GM23248 (cell line): ENCODE measurements at places on chromosomes 1 and 21.
A peak's percentile ranks its signal among the peaks of the same experiment; 100 is the strongest.

- DNase-seq: peak; percentile 34
Observed at GRCh38 chr1:116127123-116127847, 16.1 kb downstream of the MAB21L3 start.

GRCh38 chr1:107871259-107871658 lies 93.7 kb downstream of the VAV3 start:
- no peak for DNase-seq

DNA sequence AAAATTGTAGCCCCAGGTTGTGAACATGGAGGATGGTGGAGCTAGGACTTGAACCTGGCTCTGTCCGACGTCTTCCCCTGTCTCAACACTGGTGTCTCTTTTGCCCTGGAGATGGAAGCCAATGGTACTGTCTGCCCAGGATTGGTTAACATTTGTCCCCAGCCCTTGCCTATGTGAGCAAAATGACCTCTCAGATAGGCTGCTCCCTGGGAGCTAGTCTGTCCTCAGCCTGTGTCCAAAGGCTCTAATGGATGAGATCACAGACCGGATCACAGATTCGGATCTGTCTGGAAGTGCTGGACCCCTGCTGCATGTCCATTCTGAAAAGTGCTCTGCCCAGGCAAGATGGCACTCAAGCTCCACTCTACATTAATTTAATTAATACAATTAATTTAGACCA lies 394.4 kb upstream of the VAMP3 start:
- DNase-seq: no peak

GRCh38 chr1:10210841-10211804 lies 753 bp downstream of the KIF1B start:
- peak; percentile 99 for DNase-seq
